COLO829 (cell line): ENCODE measurements at places on chromosomes 3 and 15.
A peak's percentile ranks its signal among the peaks of the same experiment; 100 is the strongest.

DNA sequence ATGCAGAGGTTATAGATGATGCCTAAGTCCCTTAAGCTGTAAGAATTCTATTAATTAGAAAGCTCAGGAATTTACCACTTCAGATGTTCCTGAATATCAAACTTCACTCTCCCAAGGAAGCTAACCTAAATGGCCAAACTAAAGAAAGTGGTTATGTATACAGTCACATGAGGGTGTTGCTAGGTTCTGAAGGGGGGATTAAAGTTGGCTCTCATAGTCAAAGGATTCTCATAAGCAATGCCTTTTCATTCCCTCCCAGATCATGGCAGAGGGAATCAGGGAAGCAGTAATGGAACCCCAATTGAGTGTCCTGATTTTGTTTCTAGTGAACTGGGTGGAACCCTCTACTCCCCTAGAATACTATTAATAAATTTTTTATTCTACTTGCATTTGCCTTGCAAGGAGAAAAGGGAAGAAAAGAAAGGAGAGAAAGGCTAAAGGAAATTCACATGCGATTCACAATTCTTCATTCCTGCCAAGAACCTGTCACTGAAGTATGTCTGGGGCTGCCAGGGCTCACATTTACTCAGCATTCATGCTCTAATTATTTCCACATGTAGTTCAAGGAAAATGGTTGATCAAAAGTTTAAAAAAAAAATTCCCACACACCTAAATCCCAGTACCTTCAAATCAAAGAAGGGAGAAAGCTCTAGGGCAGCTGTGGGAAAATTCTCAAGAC is 25.1 kb downstream of the FSTL1 start:
- DNase-seq: no peak

- no peak for DNase-seq
These were observed 1.7 kb downstream of the BUB1B start for GRCh38 chr15:40162552-40162951.

DNA sequence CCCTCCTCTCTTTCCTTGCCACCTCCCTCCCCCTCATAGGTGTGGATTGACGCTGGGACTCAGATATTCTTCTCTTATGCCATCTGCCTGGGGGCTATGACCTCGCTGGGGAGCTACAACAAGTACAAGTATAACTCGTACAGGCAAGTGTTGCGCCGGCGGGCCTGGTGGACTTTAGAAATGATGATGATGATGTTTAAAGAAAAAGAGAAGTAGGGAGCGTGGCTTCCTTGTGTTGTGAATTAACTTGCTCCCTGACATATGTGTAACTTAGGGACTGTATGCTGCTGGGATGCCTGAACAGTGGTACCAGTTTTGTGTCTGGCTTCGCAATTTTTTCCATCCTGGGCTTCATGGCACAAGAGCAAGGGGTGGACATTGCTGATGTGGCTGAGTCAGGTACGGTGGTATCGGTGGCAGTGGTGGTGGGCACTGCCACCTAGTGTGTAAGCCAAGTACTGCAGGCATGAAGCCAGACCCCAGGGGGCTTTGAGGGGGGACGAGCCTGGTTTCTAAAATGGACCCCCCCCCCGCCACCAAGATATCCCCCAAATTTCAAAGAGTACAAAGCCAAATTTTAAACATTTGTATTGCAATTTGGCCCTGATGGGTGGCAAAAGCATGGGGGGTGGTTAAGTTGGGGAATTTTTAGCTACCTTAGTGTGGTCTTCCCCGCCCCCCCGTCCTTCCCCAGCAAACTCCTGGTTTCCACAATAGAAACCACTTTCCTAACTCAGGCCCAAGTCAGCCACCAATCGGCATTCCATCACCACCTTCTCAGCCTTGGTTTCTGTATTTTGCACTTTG is 65.6 kb downstream of the SLC6A6 start:
- DNase-seq: peak; percentile 63

DNA sequence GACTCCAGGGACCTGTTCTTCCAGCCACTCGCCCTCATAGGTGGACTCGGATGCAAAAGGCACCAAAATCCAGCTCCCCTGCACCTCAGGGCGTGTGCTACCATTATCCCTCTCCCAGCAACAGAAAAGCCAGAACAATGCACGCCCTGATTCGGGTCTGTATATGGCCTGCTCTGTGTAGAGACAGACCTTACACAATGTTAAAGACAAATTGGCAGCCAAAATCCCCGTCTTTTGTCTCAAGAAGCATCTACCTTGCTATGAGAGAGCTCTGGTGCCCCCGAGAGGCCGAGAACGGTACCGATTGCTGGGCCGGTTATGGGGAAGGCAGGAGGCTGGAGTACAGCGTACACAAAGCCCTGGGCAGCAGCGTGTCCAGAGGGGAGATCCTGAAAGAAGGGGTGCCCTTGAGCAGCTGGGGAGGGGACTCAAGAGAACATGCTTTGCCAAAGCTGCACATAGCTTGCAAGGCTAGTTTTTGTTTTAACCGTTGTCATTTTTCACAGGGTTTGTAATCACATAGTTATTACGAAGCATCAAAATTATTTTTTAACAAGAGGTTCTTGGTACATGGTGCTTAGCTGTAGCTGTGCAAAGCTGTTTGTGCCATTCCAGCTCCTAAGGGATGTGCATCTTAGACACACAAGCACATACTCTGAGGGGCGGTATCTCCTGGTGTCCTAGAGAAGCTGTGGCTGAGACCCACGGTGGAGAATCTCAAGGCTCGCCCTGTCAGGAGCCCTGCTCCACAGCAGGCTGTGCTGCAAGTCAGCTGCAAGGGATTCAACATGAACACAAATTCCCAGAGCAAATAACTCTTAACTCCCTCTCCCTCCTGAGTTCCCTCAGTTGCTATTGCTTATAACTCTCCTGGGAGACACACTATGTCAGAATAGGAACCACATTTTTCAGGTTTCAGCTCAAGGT is 461.5 kb upstream of the PPP2R3A start:
- DNase-seq: peak; percentile 86

DNA sequence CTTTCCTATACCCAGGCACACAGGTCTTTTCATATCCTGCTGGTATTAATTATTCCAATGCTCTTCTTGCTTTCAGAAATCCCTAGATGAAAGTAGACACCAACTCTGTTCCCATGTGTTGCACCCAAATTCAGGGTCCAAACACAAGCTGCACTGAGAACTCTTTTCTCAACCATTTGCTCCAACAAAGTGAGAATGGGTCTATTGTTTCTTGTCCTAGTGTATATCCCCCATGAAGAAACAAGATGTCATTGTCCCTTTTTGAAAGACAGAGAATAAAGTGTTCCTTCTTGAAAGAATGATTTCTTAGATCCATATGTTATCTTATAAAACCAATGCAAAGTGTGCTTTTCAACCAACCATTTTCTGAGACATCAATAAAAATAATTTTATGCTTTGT is 353.7 kb downstream of the CNTN6 start:
- DNase-seq: no peak

DNA sequence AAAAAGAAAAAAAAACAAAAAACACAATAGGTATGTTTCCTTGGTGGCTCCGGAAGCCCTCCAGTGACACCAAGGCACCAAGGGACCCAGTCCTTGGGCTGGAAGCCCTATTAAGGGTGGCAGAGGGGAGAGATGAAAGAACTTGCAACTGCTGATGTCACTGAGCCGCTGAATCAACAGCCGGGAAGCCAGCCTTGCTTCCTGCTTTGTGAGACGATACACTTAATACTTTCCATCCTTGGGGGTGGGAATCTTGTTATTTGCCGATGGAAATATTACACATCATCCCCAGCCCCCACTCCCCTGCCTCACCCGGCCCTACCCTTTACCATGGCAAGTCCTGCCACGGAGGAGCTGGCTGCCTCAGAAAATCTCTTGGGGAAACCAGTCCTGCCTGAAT is 5.6 kb upstream of the ISLR2 start:
- DNase-seq: no peak

- DNase-seq: no peak
These were observed 82.1 kb upstream of the BCHE start for GRCh38 chr3:165919284-165919683.
